ENCODE measurements at places on chromosomes 6 and 20.

DNA sequence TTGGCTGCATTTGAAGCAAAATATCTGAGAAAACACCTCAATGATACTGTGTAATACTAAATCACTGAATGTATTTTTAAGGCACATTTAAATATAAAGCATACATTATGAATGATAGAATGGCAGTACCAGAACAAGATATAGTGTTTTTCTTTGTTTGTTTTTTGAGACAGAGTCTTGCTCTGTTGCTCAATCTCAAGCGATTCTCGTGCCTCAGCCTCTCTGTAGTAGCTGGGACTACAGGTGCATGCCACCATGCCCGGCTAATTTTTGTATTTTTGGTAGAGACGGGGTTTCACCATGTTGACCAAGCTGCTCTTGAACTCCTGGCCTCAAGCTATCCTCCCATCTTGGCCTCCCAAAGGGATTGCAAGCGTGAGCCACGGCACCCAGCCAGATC is 2.3 kb upstream of the BICRAL start:
- no peak for DNase-seq

GRCh38 chr6:38495922-38496635 is 143.7 kb downstream of the BTBD9 start:
- no peak for DNase-seq

GRCh38 chr6:40674170-40674569 is 87.0 kb upstream of the LRFN2 start:
- DNase-seq: no peak

DNA sequence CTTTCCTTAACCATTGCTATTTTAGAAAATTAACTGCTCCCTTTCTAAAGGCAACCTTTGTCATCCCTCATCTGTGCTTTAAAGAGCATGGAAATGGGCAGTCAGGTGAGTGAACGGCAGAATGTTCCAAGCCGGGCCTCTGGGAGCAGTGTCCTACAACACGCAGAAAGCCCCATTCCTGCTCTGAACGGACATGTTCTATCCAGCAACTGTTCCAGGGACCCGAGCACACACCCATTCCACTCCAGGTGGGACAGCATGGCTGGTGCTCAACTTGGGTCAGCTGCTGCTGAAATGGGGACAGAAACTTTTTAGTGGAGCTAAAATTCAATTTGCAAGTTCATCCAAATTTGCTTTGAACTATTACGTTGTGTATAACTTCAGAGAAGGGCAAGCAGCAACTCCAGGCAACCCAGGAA is 26.7 kb downstream of the DIDO1 start:
- DNase-seq: no peak

DNA sequence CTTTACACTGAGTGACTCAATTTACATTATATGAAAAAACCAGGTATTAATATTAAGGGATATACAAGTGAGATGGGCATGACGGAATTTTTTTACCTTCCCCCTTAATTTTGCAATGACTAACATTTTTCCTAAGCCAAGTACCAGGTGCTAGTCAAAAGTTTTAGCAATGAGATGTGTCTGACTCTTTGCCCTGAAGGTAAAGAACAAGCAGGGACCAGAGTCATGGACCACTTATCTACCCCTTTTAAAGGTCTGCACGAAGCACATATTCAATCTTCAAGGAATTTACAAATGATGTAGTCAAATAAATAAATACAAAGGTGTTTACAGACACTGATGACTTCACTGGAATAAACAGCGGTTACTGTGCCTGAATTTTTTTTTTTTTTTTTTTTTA is 1.4 kb downstream of the GLO1 start:
- DNase-seq: no peak

DNA sequence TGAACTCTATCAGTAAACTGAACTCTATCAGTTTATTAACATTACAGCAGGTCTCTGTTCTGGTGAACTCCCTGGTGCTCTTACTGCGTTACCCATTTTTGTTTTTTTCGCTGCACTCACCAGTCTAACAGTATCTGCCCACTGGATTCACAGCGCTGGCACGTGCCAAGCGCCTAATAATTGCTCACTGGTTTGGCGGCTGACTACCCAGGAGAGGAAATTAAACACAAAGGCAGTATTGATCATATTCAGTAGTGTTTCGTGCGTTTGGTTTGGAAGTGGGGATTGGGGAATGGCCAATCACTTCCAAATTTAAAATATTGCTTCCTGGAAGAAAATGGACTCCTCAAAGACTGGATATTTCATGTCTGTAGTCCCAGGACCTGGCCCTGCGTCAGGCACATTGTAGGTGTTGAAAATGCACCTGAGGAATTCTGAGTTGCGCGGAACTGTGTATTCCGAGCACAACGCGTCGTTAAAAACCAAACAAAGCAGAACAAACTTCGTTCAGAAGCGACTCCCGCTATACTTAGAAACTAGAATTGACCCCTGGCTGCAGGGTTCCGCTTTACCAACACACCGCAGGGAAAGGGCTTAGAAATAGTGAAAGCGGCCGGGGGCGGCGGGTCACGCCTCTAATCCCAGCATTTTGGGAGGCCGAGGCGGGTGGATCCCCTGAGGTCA is 1.1 kb upstream of the RPS12 start:
- no peak for DNase-seq

DNA sequence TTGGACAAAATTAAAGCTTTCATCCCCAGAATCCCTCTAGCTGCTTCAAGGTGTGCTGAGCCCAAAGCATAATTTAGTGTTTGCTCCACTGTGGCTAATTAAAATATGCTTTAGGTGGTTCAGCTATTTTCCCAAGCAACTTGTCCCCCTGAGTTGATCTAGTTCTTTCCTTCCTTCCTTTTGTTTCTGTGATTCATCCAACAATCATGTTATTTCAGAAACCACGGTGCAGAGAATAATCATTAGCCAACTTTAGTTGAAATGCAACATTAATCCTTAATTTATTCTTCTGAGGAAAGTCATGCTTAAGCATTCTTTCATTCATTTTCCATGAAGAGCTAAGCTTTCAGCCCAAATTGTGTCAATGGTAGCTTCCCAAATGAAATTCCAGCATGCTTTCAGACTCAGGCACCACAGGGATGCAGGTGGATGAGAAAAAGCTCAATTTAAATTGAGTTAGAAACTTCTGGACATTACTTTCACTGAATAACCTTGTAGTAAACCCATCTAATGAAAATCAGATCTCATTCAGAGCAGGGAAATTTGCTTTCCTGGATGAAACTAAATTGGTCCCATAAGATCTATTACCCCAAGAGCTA is 209.0 kb upstream of the NT5E start:
- DNase-seq: no peak

DNA sequence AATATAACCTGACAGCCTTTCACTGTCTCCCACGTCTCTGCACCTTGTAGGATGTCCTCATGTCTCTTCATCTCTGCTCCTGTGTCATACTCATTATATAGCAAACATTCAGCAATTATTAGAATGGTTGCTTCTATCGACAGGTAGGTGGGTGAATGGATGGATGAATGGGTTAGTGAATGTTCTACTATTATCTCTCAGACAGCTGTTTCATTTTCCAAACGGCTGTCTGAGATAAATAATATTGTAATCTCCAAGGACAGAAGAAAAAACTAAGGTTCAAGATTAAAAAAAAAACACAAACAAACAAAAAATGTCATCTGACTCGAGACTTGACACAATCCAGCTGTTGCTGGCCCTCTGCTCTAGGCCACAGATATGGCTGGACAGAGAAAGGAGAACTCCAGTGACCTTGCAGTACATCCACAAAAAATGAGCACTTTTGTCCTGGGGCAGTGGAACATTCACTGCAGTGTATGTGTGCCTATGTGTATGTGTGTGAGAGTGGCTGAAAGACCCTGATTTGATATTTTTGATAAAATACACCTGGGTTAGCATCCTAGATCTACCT is 2.1 kb downstream of the HNF4A start:
- DNase-seq: no peak

DNA sequence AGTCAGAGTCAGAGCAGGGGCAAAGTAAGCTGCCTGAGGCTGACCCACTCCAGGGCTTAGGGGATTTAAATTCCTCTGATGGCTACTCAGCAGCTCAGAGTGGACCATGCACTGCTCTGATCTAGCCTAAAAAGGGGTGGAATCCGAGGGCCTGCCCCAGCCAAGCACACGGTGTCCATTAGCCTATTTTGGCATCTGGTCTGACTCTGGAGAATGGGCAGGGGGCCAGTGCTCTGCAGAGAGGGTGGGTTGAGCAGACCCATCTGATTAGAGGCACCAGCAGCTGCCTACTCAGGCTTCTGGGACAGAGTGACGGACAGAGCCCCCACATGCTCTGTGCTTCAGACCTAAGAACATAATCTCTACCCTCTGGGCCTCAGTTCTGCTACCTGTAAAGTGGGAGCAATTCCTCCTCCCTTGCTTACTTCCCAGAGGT is 25.9 kb upstream of the TGM2 start:
- no peak for DNase-seq

DNA sequence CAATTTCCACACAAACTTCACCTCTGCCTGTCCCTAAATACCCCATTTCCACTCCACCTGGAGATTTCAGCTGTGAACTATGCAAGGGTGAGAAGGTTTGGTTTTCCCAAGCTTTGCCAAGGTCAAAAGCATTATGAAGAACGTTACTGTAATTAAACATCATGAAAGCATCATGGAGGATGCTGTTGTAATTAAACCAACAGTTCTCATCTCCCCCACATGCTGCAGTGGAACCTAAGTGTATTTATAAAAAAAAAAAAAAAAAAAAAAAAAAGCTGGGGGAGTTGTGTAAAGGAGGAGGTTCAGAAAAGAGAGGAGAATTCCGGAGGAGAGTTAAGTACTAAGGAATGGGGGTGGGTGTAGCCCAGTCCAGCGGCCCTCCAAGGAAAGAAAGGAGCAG is 474.9 kb upstream of the JARID2 start:
- no peak for DNase-seq

DNA sequence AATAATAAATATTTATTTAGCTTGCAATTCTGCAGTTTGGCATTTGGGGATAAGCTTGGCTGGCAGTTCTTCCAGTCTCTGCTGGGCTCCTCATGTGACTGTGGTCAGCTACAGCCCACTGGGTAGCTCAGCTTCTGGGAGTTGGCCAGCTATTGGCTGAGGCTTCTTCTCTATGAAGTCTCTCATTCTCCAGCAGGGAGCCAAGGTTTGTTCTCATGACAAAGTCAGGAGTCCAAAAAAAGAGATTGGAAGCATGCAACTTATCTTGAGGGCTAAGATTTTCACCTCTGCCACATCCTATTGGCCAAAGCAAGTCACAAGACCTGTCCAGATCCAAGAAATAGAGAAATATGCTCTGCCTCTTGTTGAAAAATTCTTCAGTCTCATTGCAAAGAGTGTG is 94.6 kb downstream of the SNAP25 start:
- DNase-seq: no peak

DNA sequence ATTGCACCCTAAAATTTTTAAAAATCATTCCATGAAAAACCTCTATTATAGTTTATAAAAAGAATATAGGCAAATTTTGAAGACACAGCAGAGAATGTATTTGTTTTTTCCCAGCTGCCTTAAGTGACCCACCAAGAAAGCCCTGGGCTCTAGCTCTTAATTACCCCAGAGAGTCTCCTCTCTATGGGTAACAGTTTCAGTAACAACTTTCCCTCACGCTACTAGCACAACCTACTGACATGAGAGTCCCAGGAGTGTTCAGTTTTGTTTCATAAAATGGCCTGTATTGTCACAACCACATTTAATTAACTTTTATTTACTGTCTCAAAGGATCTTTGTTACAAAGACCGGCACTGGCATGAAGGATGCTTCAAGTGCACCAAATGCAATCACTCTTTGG is 41.5 kb downstream of the FHL5 start:
- no peak for DNase-seq

- peak; percentile 82 for DNase-seq
These were observed at the start of gene PSMB1 for GRCh38 chr6:170552765-170553533. PSMB1 (minus strand) TSS chr6:170553307; CDS start chr6:170553242, 65 bp downstream.

DNA sequence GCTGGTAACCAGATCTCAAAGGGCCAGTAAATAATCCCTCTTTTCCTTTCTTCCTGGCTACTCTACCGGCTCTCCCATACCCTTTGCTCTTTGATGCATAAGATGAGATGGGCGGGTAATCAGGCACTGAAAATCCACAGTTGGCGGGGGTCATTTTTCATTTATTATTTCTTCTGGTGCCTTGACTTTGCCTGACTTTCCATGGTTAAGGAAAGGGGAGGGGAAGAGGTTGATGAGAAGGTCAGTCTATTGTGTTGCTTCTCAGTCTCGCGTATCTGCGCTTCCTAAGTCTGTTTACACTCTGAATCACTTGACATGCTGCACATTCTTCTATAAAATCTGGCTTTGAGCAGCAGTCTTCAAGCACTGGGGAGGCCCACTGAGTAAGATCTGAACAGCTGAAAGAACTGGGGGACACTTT is 121.1 kb upstream of the HDGFL1 start:
- DNase-seq: no peak

- DNase-seq: no peak
These were observed 5.0 kb upstream of the MPC1 start for GRCh38 chr6:166387642-166388289.

- DNase-seq: no peak
These were observed 124.9 kb downstream of the ADAT2 start for GRCh38 chr6:143325379-143326140.

- no peak for DNase-seq
These were observed 26.2 kb downstream of the SLCO4A1 start for GRCh38 chr20:62668441-62669027.
